Left ventricle myocardium inferior (tissue), 1 donor: ENCODE measurements at places on chromosomes 4 and X.

GRCh38 chr4:88629826-88630225, 37.5 kb downstream of the HERC3 start:
- no peak for DNase-seq

- no peak for DNase-seq
Measured at GRCh38 chr4:174631901-174632758, 109.8 kb upstream of the HPGD start.

DNA sequence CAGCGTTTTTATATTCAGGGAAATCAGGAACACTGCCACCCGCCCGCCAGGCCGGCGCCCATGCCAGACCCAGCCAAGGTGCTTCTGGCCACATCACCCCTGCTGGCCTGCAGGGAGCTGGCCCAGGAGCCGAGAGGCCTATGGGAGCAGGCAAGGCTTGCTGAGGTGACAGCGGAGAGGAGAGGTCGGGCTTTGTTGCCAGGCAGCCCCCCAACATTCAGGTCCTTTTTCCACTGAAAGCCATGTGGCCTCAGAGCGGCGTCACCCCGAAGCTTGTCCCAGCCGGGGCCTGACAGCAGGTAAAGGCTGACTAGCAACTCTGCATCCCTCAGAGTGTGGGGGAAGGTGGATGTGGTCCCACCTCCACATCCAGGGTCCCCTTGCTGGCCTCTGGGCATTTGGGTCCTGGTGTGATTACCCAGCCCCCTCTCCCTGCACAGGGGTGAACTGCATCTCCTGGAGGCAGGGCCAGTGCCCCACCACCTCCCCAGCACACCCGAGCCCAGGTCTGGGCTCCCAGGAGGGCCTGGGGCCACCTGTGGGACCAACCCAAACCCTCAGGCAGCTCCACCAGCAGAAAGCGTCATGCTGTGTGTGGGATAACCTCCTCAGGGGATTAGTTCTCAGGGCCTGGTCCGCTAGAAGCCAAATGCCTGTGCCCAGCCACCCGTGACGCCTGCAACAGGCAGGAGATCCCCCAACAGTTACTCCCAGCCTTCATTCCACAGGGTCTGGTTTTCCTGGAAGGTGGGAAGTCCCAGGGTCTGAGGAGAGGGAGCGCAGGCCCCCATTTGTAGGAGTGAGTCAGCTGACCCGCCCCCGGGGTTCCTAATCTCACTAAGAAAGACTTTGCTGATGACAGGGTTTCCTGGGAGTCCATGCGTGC, at the start of gene PDE6B:
Gene PDE6B, plus strand, starts transcription at position 869 of the 886 bp plus-strand sequence. CDS start 54 bp downstream, outside the sequence.
- DNase-seq: no peak

GRCh38 chr4:64497491-64497890, 88.2 kb upstream of the TECRL start:
- DNase-seq: no peak

DNA sequence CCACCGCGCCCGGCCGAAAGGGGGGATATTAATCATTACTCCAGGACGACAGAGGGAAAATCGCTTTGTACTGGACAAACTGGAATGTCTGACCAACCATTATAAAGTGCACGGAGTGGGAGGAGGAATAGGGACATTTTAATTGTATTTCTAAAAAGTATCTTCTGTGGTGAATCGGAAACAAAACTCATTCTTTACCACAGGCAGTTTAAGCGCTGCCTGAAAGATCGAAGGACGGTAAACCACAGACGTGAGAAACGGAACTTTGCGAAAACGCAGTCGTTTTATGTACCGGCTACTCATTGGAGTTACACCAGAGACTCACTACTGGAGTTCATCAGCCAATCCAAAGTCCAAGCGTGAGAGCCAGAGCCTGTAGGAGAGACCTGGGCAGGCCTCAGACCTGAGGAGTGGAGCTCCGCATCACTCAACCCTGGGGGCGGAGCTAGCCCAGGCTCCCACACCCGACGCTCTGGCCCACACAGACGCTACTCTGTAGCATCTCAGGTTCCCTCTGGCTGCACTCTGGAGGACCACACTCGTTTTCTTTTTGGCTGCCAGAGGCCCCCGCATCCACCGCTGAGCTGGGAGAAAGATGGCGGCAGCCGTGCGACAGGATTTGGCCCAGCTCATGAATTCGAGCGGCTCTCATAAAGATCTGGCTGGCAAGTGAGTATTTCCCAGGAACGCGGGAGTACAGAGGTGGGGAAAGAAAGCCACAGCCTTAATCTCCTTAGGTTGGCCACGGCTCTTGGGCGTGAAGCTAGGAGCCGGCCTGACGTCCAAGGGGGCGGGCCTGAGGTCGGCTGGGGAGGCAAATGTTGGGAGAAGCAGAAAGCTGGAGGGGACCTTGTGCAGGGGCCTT, at the start of gene COPS4:
Gene COPS4, plus strand, starts transcription at position 554 of the 865 bp plus-strand sequence. Its CDS starts 42 bp downstream, at position 596.
- DNase-seq: peak; percentile 96

- no peak for DNase-seq
Measured at GRCh38 chrX:34578237-34578636, 78.8 kb downstream of the TMEM47 start.

- DNase-seq: no peak
Measured at GRCh38 chr4:8886612-8887406, 15.2 kb upstream of the HMX1 start.

GRCh38 chr4:143251348-143251747, 66.6 kb downstream of the USP38 start:
- no peak for DNase-seq
